ENCODE measurements at places on chromosomes 2 and 18.

DNA sequence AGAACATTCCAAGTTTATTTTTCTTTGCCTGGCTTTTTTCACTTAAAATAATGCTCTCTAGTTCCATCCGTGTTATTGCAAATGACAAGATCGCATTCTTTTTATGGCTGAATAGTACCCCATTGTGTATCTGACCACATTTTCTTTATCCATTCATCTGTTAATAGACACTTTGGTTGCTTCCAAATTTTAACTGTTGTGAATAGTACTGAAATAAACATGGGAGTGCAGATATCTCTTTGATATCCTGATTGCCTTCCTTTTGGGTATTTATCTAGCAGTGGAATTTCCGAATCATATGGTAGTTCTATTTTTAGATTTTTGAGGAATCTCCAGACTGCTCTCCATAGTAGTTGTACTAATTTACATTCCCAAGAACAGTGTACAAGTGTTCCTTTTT lies 230.5 kb downstream of the FIGN start:
- no peak for DNase-seq

- DNase-seq: no peak
Observed at GRCh38 chr18:48709371-48710062, 170.7 kb downstream of the CTIF start.

DNA sequence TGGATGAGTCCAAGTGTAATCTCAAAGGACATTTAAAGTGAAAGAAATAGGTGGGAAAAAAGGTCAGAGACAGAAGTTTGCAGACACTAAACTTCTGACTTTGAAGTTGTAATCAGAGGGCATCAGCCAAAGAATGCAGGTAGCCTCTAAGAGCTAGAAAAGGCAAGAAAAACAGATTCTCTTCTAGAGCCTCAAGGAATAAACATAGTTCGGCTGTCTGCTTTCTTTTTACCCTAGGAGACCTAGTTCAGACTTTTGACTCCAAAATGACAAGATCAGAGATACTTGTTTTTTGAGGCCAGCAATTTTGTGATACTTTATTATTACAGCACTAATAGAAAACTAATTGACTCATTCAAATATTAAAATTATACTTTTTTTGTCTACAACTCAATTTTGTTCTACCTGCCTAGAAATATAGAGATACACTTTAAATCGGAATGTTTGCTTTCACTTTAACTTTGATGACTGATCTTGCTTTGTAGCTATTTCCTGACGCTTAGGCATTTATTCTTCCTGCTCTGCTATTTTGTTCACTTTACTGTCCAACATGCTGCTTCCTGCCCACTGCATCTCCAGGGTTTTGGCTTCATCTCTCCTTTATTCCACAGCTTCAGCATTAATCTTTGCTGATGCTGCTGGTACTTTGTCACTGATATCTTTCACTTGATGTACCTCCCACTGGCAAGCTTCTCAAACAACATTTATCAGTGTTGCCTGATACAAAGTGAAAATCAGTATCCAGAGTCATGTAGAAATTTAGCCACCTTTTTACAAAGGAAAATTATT lies 272.5 kb downstream of the DSEL start:
- DNase-seq: no peak

GRCh38 chr2:20516646-20517341 lies 69.9 kb downstream of the RHOB start:
- no peak for DNase-seq

GRCh38 chr2:18299423-18300212 lies 260.8 kb downstream of the RDH14 start:
- DNase-seq: peak; percentile 25

GRCh38 chr2:1658394-1659151 lies 85.7 kb downstream of the PXDN start:
- no peak for DNase-seq

- DNase-seq: peak; percentile 19
Observed at GRCh38 chr18:79245517-79246001, 150.2 kb upstream of the NFATC1 start.
